ENCODE measurements at places on chromosomes 1 and 21. TPM values are rescaled to one million over a fixed set of nuclear protein-coding genes. Genes with fewer than 3 reads are reported as not detected.

ID3 gene
- polyA plus RNA-seq, result 157 TPM

KLHDC9 gene
- 32.2 TPM for polyA plus RNA-seq

CFHR5 gene
- not detected for polyA plus RNA-seq

SV2A gene
- polyA plus RNA-seq, result 2.0 TPM

DNA sequence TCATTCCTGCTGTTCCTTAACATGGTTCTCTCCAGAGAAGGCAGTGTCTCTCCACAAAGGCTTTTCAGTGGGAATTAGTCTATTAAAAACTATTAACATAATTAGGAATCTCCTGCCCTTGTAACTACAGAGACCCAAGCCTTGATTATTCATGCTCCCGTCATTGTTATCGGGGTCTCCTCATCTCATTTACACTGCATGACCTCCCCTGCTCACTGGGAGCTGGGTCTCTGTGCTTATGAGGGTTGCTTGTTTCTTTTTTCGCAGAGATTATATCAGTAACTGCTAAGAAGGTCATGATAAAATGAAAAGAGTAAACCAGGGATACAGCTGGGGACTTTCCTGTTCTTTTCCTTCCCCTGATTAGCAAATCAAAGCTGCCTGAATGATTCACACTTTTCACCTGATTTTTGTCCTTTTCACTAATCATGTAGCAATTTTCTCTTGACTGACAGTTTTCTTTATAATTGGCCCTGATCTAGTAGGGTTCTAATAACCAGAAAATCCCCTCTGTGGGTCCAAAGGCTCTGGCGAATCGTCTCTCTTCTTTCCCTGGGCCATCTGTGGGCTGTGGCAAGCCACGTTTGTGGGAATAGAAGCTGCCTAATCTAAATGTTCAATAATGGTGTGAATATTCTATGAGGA is 116.5 kb upstream of the BARHL2 start:
- peaks cover 88% of the 10 kb centered on the region for H3K27me3 ChIP-seq
- H3K4me1 ChIP-seq, result peaks cover 3% of the 10 kb centered on the region
- H3K27ac ChIP-seq, result no peak overlapping the region
- no peaks in the 10 kb centered on the region for H3K36me3 ChIP-seq
- H3K4me3 ChIP-seq, result no peak overlapping the region
- no peak for DNase-seq

DNA sequence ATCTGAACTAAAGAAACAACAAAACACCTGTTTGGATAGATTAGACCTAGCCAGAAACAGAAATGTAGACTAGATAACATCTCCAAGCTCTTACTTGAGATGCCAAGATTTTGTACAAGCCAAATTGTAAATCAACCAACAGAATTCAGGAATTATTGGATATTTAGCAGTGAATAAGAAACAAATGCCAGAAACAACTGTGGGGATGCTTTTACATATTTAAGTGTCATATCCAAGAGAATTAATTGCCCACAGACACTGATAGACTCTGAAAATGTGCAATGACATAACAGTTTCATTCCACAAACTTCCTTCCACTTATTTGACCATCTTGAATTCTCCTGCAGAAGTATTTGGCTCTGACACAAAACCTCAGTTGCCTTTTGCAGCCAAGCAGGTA is 92.3 kb downstream of the SGIP1 start:
- H3K36me3 ChIP-seq, result no peaks in the 10 kb centered on the region
- H3K4me3 ChIP-seq, result no peak overlapping the region
- H3K27me3 ChIP-seq, result no peaks in the 10 kb centered on the region
- H3K27ac ChIP-seq, result no peak overlapping the region
- DNase-seq, result no peak
- H3K4me1 ChIP-seq, result no peaks in the 10 kb centered on the region

DNA sequence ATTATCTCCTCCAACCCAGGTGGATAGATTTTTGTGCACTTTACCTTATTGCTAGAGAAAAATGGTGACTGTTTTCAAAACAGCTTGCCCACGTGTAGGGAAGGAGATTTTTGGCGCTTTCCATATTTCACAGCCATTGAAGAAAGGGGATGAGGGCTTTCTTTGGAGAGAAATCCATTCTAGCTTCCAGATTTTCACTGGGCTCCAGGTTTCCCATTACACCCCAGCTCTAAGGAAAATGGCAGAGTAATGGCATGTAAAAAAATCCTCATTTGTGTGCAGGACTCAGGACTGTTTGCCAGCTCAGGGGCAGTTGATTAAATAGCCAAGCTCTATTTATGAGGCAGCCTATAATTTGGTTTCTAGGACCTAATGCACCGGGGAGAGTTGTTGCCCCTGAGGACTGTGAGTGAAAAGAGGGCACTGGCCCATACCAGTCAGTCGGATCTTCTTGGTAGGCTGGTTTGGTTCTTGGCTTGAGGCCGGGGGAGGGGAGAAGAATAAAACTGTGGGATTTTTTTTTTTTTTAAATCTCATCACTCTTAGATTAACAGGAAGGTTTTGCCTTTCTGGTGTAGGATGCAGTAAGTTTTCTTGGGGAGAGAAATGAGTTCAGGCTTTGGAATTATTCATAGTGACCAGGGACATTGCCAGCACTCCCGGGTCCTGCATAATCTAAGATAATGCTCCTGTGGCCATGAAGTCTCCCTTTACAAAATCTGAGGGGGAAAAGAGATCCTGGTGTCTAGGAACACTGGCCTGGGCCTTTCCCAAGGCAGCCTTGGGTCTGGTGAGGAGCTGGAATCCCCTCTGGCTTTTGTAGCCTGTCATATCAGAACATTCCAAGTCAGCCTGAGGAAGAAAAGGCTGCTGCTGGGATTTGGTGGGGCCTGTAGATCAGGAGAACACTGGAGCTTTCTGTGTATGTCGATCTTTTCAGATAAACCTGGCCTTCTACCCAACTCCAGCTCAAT is 1.9 kb upstream of the ARID1A start:
- H3K27me3 ChIP-seq, result no peaks in the 10 kb centered on the region
- DNase-seq, result peak; percentile 54
- peak overlapping the region; percentile 92 for H3K4me3 ChIP-seq
- H3K36me3 ChIP-seq, result no peaks in the 10 kb centered on the region
- peak overlapping the region; percentile 94 for H3K27ac ChIP-seq
- H3K4me1 ChIP-seq, result peaks cover 25% of the 10 kb centered on the region

- no peak for DNase-seq
- H3K27me3 ChIP-seq, result no peaks in the 10 kb centered on the region
- H3K36me3 ChIP-seq, result peaks cover 2% of the 10 kb centered on the region
- H3K4me3 ChIP-seq, result no peak overlapping the region
- H3K27ac ChIP-seq, result no peak overlapping the region
Measured at GRCh38 chr1:68473060-68473459, 23.3 kb upstream of the RPE65 start.

DNA sequence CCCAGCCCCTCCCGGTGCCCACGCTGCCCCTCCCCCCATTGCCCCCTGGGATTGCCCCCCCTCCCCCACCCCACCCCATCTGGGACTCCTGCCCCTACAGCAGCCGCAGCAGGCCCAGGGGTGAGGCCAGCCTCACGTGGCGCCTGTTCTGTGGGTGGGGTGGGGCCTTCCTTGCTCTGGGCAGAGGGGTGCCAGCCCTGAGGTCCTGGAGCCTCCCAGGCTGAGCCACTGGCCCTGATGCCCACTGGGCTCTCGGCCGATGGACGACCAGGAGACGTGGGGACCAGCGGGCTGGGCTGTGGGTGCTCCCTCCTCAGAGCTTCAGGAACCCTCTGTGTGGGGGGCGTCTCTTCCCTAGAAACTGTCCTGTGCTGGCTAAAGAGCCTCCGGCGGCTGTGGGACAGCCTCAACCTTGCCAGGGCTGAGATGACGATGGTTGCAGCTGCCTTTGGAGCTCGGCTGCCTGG is 5.8 kb upstream of the C1orf159 start:
- no peak overlapping the region for H3K4me3 ChIP-seq
- peaks cover 2% of the 10 kb centered on the region for H3K27me3 ChIP-seq
- peaks cover 9% of the 10 kb centered on the region for H3K4me1 ChIP-seq
- peak; percentile 63 for DNase-seq

DNA sequence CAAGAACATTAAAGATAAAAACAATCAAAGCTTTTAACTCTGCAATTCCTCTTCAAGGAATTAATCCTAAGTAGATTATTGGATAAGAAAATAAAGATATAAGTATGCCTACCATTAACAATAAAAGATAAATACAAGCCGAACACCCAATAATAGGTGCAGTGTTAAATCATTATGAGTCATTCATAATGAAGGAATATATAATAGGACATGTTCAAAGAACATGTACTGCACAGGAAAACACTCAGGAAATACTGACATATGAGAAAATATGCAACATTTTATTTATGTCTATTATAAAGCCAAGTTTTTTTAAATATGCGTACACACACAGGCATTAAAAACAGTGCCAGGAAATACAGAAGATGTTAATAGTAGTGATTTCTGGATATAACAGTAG is 11.1 kb upstream of the EXO1 start:
- no peak overlapping the region for H3K27ac ChIP-seq
- H3K4me1 ChIP-seq, result no peaks in the 10 kb centered on the region
- H3K4me3 ChIP-seq, result no peak overlapping the region
- no peaks in the 10 kb centered on the region for H3K36me3 ChIP-seq
- no peak for DNase-seq

- H3K4me3 ChIP-seq, result no peak overlapping the region
- no peak for DNase-seq
- H3K36me3 ChIP-seq, result no peaks in the 10 kb centered on the region
- H3K27me3 ChIP-seq, result no peaks in the 10 kb centered on the region
Measured at GRCh38 chr1:167117225-167117624, 23.4 kb downstream of the STYXL2 start.

DNA sequence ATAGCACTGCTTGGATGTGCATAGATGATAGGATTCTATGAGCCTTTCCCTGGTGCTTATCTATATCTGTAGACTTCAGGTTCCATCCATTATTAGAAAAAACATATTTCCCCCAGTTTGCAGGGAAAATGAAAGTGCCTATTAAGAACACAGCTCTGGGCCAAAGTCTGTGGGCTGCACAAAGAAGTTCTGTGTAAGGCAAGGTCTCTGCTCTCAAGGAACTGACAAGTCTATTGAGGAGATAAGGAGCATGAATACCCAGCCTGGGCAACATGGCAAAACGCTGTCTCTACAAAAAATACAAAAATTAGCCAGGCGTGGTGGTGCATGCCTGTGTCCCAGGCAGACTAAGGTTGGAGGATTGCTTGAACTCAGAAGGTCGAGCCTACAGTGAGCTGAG is 22.3 kb upstream of the SDE2 start:
- no peak overlapping the region for H3K27ac ChIP-seq
- H3K4me1 ChIP-seq, result no peaks in the 10 kb centered on the region
- H3K36me3 ChIP-seq, result no peaks in the 10 kb centered on the region
